ENCODE measurements at places on chromosomes 5 and 9. TPM values are rescaled to one million over a fixed set of nuclear protein-coding genes. Genes with fewer than 3 reads are reported as not detected.

Gene RECK
- 32.8 TPM for total RNA-seq

Gene DAPK1
- total RNA-seq, result 5.1 TPM

Gene HAVCR2
- total RNA-seq, result 3.3 TPM

Gene WDR38
- total RNA-seq, result not detected

Gene KCTD16
- total RNA-seq, result under 0.01 TPM

Gene PCDHA7
- 0.37 TPM for total RNA-seq

Measured in subcutaneous preadipocyte (primary cell).